ENCODE measurements at places on chromosomes 7 and 10.
A peak's percentile ranks its signal among the peaks of the same experiment; 100 is the strongest.

DNA sequence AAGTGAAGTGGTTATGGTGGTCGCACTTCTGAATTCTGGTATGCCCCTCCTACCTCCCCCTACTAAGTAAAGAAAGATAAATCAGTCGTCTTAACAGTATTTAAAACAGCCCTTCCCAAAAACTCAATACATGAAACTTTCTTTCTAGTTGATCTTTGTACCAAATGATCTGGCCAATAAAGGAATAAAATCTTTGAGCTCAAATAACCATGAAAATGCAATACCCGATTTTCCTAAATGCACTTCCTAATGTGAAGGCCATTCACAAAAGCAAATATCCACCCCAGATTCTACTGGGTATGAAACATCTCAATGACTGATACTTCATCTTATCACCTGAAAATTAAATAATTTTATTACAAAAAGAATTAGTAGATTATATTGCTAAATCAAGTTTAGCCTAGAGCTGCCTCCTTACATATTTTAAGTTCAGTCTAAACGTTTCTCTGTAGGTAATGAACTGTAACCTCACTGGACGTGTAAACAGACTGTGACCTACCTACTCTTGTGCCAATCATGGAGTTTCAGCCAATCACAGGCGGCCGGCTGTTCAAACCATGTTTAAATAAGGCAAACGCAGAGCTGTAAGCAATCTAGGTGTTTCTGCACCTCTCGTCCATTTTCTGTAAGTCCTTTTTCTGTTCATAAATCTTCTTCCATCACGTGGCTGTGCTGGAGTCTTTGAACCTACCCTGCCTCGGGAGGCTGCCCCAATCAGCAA lies 146.9 kb upstream of the AKR1E2 start:
- DNase-seq = no peak

DNA sequence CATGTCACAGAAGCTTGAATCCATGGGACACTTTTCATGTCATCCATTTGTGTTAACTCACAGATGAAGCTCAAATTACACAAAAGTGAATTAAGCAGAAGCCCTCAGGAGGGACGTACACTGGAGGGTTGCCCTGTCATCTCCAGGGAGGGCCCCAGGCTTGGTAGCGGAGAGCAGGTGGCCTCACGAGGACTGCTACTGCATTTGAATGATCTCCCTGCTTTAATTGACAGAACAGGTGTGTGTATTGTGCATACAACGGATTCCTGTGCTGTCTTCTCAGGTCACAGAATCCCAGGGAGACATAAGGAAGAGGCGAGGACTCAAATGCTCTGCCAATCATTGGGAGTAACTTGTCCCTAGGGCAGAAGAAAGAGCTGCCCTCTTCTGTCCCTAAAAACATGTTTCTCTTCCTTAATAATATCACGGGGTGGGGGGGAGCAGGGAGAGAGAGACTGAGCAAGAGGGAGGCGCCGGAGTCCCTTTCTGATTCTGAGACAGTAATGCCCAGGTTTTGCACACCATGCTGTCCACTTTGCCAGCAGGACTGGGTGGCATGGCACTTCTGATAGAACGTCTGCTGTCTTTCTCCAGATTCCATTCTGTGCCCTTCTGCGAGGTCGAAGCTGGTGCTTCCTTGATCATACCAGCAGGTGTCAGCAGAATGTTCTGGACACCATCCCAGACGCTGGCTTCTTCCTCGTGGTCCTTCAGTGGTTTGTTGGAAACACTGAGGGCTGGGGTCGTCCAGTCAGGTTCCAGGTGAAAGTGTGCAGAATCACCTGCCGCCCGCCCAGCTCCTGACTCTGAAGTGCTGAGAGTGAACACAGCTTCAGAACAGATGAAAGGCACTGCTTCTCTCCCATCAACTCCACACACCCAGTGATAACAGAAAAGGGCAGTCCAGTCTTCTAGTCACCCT lies 26.2 kb upstream of the RASGEF1A start:
- DNase-seq = peak; percentile 62

DNA sequence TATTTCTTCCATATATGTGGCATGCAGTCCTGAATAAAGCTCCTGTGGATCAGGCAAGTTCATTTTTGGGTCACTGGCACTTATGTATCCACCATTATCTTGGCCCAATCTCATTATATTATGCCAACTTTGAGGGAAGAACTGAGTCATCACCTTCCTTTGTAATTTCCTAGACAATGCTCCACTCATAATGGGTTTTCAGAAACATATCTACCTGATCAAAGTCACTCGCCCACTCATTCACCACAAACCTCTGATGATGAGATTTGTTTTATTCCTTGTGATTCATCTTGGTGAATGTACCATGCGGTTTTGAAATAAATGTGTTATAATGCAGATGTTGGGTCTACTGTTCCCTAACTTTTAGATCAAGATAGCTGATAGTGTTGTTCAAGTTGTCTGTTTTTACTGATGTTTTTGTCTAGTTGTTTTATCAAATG lies 525.8 kb downstream of the KIF20B start:
- no peak for DNase-seq

- no peak for DNase-seq
Measured at GRCh38 chr10:80156216-80156615, 23.7 kb downstream of the PLAC9 start.

- DNase-seq = no peak
Measured at GRCh38 chr10:131757285-131758058, 143.3 kb upstream of the PPP2R2D start.

GRCh38 chr7:140674899-140675701 lies 2.4 kb downstream of the ADCK2 start:
- DNase-seq = no peak

- DNase-seq = no peak
Measured at GRCh38 chr7:33300131-33300530, 170.8 kb downstream of the BBS9 start.

GRCh38 chr7:100801833-100802568 lies 25.3 kb downstream of the EPHB4 start:
- DNase-seq = no peak

DNA sequence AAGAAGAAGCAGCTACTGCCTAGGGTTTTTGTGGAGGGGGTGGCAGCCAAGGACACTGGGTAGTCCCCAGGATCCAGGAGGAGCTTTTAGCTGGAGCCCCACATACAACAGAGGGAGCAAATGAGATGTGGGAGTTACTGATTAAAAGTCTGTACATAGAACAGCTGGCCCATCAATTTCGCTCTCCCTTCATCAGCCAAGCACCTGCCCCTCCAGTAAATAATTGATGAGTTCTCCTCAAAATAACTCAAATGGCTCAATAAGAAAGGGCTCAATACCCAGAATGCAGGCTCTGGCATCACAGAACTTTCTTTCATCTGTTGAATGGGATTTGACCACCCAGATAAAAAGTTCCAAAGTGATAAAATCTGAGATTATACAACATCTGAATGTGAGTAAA lies 15.1 kb upstream of the WNT8B start:
- DNase-seq = no peak

- peak; percentile 40 for DNase-seq
Measured at GRCh38 chr10:63388421-63389031, 77.3 kb downstream of the JMJD1C start.

DNA sequence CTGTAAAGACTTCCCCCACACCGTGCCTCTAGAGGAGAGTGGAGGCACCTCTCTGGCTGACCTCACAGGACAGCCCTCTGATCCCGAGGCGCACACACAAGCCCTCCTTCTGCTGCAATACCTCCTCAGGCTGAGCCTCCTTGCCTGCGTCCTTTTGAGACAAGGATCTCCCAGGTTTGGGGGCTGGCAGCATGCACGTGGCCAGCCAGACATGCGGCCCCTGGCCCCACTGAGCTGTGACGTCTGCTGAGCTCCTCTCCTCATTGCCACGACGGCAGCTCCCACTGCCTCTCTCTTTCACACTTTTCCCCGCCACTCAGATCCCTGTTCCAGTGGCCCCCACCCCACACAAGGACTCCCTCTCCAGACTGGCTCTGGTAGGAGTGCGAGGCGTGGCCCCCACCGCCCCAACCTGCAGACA lies 12.2 kb upstream of the DNAAF5 start:
- no peak for DNase-seq

DNA sequence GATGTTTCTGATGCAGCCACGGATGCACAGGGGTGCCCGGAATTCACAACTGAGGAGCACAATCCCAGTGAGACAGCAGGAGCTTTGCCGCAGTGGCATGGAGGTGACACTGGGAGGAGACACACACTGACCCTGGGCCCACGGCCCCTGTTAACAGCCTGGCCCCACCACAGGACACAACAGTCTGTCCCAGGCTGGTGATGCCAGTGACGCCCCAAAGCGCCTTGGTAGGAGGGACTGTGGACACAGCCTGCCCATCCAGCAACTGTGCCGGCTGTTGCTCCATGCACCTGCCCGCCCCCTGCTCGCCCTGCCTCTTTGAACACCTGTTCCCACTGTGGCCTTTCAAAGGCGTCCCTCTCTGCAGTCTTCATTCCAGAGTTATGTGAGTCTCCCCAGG lies 49.8 kb downstream of the KLF6 start:
- DNase-seq = no peak

- DNase-seq = no peak
Measured at GRCh38 chr7:94313926-94314325, 80.8 kb upstream of the COL1A2 start.

- no peak for DNase-seq
Measured at GRCh38 chr10:102595897-102596296, 48.4 kb upstream of the TRIM8 start.

GRCh38 chr10:24010436-24010970 lies 198.4 kb upstream of the KIAA1217 start:
- DNase-seq = no peak

- DNase-seq = no peak
Measured at GRCh38 chr7:151085329-151085690, 965 bp upstream of the AGAP3 start.

- no peak for DNase-seq
Measured at GRCh38 chr10:30178356-30178964, 119.1 kb upstream of the JCAD start.

GRCh38 chr10:63752318-63752717 lies 231.1 kb downstream of the REEP3 start:
- DNase-seq = no peak

GRCh38 chr7:100562195-100563099 lies 11.3 kb downstream of the SAP25 start:
- DNase-seq = no peak

DNA sequence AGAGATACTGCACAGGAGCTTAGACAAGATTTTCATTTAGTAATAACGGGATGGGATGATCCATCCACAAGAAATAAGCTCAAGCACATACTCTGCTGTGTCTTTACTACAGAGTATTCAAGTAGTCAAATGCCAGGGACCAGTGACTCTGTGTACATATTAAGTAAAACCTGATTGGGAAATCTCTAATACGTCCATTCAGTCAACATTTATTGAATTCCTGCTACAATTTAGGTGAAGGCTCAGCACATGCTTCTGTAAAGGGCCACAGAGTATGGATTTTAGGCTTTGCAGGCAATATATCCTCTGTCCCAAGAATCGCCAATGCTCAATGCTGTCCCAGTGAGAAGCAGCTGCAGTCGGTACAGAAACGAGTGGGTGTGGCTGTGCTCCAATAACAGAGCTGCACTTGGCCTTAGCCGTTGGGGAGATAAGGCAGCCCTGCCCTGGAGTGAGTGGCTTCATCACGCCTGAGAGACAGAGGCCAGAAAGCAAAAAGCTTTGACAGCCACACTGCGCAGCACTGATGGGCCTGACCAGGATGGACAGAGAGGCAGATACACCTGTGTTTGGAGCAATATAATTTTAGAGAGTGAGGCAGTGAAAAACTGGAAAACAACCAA lies 186.8 kb downstream of the PARD3 start:
- no peak for DNase-seq

- DNase-seq = no peak
Measured at GRCh38 chr10:29379208-29379607, 90.3 kb downstream of the LYZL1 start.

GRCh38 chr10:88721392-88721791 lies 15.3 kb downstream of the LIPK start:
- no peak for DNase-seq

- DNase-seq = no peak
Measured at GRCh38 chr10:87519582-87519981, 14.9 kb downstream of the MINPP1 start.

- no peak for DNase-seq
Measured at GRCh38 chr7:110224643-110225042, 866.3 kb upstream of the LRRN3 start.

- DNase-seq = peak; percentile 41
Measured at GRCh38 chr7:30148951-30149459, 14.2 kb downstream of the MTURN start.

GRCh38 chr7:16136896-16137295 lies 284.4 kb downstream of the CRPPA start:
- no peak for DNase-seq

- DNase-seq = no peak
Measured at GRCh38 chr10:84373000-84373399, 44.6 kb downstream of the CCSER2 start.

- DNase-seq = no peak
Measured at GRCh38 chr7:50396856-50397255, 53.3 kb downstream of the FIGNL1 start.

- no peak for DNase-seq
Measured at GRCh38 chr7:125661-126060, 66.7 kb upstream of the FAM20C start.

DNA sequence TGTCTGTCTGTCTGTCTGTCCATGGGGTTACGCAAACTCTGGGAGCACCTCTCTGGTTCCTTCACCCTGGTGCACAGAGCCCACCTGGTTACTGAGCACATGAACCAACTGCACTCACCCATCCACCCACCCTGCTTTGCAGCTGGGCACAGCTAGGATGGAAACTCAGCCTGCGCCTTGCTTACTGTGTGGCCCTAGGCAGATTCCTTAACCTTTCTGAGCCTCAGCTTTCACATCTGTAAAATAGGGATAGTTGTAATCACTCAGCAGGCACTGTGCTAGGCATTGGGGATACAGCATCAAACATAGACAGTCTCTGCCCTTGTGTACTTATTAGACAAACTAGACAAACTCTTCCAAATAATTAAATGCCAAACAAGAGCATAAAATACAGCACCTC lies 21.8 kb upstream of the INMT start:
- no peak for DNase-seq

DNA sequence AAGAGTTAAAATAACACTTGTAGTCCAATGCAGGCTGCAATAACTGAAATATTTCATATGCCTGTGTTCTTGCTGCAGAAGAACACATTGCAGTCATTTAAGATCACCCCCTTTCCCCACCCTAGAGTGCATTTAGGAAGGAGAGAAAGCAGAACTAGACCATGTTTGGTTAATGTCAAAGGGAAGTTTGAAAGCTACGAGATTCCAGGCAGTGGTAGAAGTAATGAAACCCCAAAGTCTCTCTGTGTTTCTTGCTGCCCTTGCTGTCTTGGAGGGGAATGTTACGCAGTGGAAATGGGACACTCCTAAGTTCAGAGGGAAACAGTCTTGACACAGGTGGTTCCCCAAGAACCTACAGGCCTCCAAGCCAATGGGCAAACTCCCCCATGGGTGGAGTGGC lies 242.9 kb downstream of the PTEN start:
- no peak for DNase-seq

- peak; percentile 52 for DNase-seq
Measured at GRCh38 chr10:77846718-77847311, 79.7 kb downstream of the DLG5 start.

GRCh38 chr10:118783776-118784545 lies 29.2 kb upstream of the CACUL1 start:
- DNase-seq = no peak

GRCh38 chr7:21944616-21945453 lies 864 bp downstream of the CDCA7L start:
- no peak for DNase-seq
